ENCODE measurements at places on chromosomes 3 and 15.

GRCh38 chr3:48476426-48477053 lies 27.4 kb downstream of the SHISA5 start:
- DNase-seq = no peak

GRCh38 chr15:49628379-49628778 lies 7.5 kb downstream of the DTWD1 start:
- no peak for DNase-seq

- no peak for DNase-seq
Measured at GRCh38 chr3:31530039-31530959, 2.4 kb upstream of the STT3B start.

- DNase-seq = no peak
Measured at GRCh38 chr15:62825191-62825590, 217.4 kb upstream of the TPM1 start.

DNA sequence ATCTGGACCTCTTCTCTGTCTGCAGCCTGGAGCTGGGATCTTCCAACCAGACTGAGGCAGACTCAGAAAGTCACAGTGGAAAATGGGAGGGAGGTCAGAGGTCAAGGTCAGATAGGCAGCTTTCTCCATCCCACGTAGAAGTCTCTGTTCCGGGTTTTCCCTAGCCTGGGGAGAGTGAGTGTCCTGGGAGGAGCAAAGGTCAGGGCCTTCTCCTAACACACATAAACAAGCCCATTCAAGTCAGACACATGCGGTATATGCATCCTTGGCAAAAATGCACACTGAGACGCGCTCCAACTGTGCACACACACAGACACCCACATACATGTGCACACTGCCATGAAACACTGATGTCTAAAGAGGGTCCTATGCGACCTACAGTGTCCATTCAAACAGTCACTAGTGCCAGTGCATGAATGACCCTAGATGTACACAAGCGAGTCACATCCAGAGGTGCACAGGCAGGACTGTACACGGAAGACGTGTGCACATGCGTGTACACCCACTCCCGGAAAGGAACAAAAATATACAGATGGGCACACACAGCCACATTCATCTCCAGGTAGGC lies 681 bp downstream of the TWF2 start:
- DNase-seq = no peak

DNA sequence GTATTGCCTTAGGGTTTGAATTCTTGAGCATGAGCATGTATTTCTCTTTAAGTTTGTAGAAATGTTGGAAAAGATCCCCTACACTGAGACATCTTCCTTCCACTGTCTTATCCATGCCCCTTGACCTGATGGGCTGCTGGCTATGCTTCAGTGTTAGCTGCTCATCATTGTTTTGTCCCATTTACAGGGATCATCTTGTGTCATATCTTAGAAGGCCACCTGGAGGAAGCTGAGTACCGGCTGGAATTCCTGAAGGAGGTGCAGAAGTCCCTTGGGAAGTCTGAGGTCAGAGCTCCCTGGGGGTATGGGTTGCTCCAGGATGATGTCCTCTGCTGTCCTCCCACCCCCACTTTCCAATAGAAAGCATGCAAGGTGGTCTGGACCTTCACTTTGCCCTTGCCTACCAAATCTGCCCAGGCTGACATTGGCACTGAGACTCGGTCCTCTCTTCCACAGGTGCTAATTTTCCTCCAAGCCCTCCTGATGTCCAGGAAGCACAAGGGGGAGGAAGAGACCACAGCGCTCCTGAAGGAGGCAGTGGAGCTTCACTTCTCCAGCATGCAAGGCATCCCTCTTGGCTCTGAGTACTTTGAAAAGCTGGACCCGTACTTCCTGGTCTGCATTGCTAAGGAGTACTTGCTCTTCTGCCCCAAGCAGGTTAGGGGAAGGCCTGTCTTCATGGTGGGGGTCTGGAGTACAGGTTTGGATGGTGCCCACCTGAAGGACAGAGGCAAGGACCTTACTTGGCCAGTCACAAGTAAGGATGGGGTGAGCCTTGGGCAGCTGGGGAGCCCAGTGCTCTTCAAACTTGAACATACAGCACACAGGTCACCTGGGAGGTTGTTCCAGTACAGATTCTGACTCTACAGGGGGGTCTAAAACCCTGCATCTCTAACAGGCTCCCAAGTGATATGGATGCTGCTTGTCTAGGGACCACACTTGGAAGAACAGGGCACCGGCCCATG lies 17.7 kb downstream of the TTC21A start:
- DNase-seq = no peak

GRCh38 chr3:21645121-21645897 lies 105.7 kb downstream of the ZNF385D start:
- DNase-seq = no peak

GRCh38 chr3:15427981-15428380 lies 583 bp downstream of the EAF1 start:
- no peak for DNase-seq

GRCh38 chr15:80105595-80105994 lies 46.1 kb downstream of the ZFAND6 start:
- no peak for DNase-seq

GRCh38 chr3:181919375-181919774 lies 207.7 kb downstream of the SOX2 start:
- no peak for DNase-seq

- DNase-seq = peak; percentile 22
Measured at GRCh38 chr3:32340039-32340438, 51.6 kb upstream of the CMTM7 start.

- no peak for DNase-seq
Measured at GRCh38 chr3:48598323-48599076, 3.4 kb upstream of the COL7A1 start.

DNA sequence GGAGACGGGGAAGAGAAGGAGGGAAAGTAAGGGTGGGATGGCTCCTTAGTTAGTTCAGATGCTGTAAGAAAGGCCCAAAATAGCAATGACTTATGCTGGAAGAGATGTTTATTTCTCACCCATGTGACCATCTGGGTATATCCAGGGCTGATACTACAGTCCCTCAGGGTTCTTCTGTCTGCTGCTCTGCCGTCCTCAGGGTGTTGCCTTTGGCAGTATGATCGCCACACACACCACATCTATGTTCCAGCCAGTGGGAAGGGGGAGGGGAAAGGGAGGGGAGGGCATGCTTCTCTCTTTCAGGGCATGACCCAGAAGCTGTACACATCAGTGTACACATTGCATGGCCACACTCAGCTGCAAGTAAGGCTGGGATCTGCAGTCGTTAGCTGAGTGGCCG lies 10.2 kb downstream of the CD276 start:
- no peak for DNase-seq

- DNase-seq = no peak
Measured at GRCh38 chr3:138964264-138964663, 17.2 kb downstream of the FOXL2NB start.

DNA sequence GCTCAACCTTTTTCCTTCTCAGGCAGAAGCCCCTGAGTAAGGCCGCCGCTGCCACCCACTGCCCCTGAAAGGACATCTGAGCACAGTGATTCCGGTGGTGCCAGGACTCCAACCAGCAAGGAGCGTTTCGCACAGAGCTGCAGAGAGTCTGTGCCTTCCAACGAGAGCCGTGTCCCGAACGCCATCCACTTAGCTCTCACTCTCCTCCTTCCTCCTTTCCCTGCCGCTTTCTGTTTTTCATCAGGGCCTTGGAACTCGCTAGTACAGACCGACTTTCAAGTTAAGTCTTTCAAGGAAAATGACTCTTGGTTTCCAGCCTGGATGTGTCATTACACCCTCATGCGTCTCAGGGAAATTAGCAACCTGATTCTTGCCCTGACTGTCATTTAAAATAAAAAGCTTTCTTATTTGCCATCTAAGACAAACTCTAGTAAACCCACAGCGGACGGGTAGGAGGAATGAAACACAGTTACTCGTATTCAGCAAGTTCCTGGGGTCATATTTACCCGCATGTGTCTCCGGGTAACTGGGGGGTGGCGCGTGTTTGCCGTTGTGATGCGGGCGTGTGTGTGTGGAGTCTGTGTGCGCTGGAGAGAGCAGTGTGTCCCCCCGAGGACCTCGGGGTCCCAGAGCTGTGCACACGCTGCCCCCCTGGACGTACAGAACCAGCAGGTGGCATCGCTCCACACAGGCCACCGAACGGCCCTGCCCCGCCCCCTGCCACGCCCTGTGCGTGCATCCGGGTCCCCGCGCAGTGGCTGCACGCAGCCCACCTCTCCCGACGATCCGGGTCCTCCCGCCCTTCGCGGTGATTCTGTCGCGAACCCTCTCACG lies 30.4 kb upstream of the ALDH1A3 start:
- DNase-seq = peak; percentile 72

DNA sequence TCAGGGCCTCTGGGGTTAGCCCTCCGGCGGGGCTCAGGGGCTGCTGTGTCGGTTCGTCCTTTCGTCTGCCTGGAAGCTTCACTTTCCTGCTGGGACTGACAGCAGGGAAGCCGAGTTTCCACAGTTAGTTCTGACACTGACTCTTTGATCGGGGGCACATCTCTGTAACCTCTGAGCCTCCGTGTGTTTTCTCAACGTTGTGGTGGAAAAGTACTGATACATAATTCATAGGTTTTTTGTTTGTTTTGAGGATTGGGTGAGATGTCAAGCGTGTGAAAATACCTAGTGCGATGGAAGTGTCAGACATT lies 481 bp downstream of the AP4E1 start:
- no peak for DNase-seq

GRCh38 chr3:159191447-159191846 lies 389.6 kb downstream of the MFSD1 start:
- no peak for DNase-seq

GRCh38 chr15:90582553-90582952 lies 52.8 kb downstream of the CRTC3 start:
- DNase-seq = no peak

DNA sequence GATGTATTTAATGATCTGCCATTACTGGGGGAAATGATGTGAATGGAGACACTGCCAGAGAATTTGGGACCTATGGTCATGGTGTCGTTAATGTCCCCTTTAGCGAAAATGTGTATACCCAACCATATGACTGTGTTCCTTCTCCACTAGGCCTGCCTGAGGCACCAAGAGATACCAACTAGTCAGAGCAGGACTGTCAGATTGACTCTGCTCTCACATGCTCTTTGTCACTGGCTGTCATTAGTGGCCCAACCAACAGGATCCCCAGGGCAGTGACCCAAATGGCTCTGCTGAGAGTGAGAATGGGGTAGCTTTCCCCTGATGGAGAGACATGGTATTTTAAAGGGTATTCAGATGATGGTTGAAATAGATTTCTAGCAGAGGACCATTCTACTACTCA lies 2.8 kb downstream of the TAGLN3 start:
- DNase-seq = no peak

Measured in NCI-H1105 (cell line).